ENCODE measurements at places on chromosomes 7 and 10. TPM values are rescaled to one million over a fixed set of nuclear protein-coding genes. Genes with fewer than 3 reads are reported as not detected.

DNA sequence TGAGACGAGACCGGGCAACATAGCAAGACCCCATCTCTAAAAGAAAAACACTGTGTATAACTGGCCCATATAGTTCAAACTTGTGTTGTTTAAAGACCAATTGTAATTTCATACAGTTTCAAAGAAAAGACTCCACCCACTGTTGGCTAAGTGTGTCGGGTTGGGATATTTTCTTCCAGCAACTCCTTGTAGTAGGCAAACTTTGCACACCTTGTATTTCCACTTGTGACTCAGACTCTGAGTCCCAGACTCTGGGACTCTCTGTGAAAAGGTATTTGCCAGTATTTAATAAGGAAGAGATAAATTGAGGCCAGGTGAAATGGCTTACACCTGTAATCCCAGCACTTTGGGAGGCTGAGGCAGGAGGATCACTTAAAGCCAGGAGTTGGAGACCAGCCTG, 29.3 kb upstream of the RHBDD2 start:
- DNase-seq = no peak

DNA sequence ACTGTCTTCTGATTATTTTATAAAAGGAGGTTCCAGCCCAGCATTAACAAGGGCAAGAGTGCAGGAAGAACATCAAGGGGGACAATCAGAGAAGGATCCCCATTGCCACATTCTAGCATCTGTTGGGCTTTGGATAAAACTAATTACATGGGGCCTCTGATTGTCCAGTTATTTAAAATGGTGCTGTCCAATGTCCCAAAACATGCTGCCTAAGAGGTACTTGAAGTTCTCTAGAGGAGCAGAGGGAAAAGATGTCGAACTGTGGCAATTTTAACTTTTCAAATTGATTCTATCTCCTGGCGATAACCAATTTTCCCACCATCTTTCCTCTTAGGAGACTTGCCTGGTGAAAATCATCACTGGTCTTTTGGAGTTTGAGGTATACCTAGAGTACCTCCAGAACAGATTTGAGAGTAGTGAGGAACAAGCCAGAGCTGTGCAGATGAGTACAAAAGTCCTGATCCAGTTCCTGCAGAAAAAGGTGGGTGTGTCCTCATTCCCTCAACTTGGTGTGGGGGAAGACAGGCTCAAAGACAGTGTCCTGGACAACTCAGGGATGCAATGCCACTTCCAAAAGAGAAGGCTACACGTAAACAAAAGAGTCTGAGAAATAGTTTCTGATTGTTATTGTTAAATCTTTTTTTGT, 2.3 kb downstream of the IL6 start:
- DNase-seq = no peak

DNA sequence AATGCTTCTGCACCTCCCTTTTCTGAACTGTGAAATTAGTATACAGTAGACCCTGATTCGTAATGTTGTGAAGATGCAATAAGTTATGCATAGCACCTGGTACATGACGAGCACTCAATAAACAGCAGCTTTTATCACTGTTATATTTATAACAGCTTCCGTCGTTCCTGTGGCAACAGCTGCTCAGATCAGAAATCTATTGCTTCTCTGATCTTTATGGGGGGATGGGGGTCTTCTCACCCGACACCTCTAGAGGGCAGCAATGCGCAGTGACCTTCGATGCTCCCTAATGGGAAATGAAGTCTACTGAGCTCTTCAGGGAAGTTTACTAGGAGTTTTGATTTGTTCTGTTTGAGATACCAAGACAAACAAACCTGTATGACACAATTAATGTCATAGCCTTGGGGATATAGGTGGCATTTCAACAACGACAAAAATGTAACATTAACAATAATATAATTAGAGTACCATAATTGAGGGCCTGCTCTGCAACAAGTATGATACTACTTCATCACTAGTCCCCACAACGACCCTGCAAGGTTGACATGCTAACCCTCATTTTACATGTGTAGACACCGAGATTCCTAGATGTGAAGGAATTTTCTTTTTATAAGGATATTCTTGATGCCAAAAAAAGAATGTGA, 289.6 kb downstream of the SFMBT2 start:
- peak; percentile 84 for DNase-seq

- no peak for DNase-seq
These were observed 67.3 kb downstream of the GLCCI1 start for GRCh38 chr7:8035647-8036518.

DNA sequence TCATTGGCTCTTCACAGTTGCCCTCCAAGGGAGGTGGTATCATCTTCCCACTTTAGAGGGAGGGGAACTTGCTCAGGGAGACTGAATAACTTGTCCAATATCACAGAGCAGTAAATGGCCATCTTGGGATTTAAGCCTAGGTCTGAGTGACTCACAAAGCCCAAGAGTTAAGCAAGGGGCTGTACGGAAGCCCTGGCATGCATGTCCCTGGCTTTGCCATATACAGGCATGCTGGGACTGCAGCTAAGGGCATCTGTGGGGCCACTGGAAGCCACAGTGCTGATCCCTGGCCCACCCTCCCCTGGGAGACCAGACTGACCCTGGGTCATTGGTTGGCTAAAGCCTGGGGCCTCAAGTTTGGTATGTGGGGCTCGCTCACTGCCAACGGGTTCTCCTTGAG, 3.1 kb downstream of the VSIR start:
- DNase-seq = no peak

DNA sequence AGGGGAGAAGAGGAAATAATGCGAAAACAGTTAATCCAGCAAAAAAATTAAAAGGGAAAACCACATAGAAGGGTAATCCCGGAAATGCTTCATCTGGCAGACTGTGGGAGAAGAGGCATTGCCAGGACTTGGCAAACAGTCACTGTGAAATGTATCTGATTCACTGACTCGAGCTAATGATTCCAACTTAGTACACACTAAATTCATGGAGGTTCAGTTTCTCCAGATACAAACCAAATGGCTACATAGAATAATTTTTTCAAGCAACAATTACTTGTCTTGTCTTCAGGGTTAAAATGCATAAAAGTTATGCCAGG, 36.4 kb downstream of the GDI2 start:
- DNase-seq = peak; percentile 79

- DNase-seq = no peak
These were observed 178.3 kb downstream of the SKIDA1 start for GRCh38 chr10:21347043-21347784.

DNA sequence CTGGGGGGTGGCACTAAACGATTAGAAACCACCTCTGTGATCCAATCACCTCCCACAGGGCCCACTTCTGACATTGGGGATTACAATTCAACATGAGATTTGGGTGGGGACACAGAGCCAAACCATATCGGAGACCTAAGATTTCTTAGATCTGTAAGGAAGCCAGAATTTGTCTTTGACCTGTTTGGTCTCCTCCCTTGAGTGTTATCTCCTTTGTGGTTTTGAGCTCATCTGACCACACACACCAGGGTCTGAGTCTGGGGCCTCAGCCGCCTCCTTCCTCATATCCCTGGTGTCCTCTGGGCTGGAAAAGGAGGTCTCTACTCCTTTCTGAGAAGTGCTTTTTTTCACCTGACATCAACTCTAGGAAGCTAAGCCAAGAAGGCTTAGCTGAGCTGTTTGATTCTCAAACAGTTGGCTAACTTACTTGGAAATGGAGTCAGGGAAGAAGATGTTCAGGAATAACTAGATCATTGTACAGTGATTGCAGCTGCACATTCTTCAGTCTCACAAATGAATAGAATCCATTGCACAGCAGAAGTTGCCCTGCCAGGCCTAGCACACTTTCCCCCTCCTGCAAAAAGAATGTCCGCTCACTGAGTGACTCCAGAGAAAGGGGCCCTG, 167.4 kb downstream of the ARHGAP21 start:
- DNase-seq = peak; percentile 62

GRCh38 chr7:130887957-130888371, 154.0 kb upstream of the KLF14 start:
- no peak for DNase-seq

- DNase-seq = no peak
These were observed 42.3 kb downstream of the IKZF1 start for GRCh38 chr7:50346545-50347497.

GRCh38 chr10:1035201-1035600, 9.5 kb upstream of the IDI2 start:
- no peak for DNase-seq

GRCh38 chr10:88086187-88086960, 222.9 kb downstream of the PTEN start:
- DNase-seq = no peak

GRCh38 chr10:121497513-121498470, 100.5 kb downstream of the FGFR2 start:
- peak; percentile 61 for DNase-seq

- no peak for DNase-seq
These were observed 14.9 kb downstream of the STRA8 start for GRCh38 chr7:135248546-135248945.

GRCh38 chr7:22765609-22766008, 38.6 kb downstream of the IL6 start:
- no peak for DNase-seq

- no peak for DNase-seq
These were observed 449.9 kb upstream of the ANKRD30A start for GRCh38 chr10:36675458-36675880.

DNA sequence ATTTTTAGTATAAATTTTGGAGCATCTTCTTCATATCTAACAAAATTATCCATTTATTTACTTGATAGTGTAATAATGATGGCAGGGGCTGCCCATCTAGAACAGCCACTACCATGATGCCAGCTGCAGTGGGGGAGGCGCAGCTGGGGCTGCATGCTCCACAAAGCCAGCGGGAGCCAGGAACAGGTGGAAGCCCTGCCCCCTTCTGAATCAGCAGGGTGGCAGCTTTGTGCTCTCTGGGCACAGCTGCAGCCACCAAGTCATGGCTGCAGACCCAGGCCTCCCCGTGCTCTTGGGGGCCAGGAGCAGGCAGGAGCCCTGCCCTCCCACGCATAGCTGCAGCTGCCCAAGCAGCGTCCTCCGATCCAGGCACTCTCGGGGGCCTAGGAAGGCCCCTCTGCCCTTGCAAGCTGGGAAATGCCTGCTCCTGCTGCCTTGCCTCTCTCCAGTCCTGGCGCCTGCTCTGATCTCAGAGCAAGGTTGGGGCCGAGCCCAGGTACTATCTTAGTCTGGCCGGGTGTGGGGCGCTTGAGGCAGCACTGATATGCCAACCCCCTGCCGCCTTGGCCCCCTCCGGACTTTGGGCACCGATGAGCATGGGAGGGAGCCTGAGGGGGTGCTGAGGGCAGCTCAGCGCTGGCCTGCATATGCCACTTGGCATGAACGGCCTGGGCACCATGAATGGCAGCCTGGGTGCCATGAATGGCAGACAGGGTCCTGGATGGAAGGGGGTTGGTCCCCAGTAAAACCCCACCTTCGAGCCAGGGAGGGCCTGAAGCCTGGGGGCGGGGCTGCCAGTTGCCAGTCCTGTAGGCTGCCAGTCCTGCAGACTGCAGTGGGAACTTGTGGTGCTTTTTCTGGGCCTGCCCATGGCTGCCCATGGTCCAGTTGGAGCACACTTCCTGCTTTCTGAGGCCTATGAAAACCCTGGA, 1110.8 kb upstream of the POT1 start:
- DNase-seq = peak; percentile 4

The TRPV6 gene
- total RNA-seq = 0.82 TPM

The TRIM50 gene
- 0.31 TPM for total RNA-seq

The WEE2 gene
- total RNA-seq = not detected

The CEP55 gene
- total RNA-seq = 8.9 TPM
